ENCODE measurements at places on chromosomes 2 and 18.

DNA sequence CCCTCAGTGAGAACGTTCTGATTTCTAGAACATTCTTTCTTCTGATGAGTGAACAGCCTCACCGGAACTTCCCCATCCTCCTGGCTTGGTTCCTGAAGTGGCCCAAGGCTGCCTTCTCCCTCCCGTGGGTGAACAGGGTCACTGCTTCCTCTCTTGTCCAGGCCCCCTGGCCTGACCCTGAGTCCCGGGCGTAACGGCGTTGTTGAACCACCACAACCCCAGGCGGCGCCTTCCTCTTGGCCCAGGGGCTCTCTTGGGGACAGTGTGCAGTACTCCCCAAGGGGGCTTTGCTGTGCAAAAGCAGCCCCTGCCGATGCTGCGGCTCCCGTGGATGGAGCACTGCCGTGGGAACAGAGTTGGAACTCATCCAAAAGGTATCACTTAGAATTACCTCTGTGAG, 147.2 kb downstream of the TSN start:
- DNase-seq: no peak

DNA sequence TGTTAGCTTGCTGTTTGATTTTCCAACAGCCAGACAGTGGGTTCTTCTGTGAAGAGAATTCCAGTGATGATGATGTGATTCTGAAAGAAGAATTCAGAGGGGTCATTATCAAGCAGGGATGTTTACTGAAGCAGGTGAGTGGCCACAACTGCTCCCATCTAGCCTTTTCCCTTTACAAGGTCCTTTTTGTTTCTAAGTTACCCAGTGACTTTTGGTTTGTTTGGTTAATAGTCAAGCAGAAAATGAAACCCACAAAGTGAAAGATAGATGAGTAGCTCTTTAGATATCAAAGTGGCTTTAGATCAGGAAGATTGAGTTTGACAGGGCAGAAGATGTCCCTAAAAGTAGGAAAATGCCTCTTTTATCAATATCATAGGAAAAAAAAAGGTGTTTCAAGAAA, 23.3 kb downstream of the PLEK start:
- no peak for DNase-seq

DNA sequence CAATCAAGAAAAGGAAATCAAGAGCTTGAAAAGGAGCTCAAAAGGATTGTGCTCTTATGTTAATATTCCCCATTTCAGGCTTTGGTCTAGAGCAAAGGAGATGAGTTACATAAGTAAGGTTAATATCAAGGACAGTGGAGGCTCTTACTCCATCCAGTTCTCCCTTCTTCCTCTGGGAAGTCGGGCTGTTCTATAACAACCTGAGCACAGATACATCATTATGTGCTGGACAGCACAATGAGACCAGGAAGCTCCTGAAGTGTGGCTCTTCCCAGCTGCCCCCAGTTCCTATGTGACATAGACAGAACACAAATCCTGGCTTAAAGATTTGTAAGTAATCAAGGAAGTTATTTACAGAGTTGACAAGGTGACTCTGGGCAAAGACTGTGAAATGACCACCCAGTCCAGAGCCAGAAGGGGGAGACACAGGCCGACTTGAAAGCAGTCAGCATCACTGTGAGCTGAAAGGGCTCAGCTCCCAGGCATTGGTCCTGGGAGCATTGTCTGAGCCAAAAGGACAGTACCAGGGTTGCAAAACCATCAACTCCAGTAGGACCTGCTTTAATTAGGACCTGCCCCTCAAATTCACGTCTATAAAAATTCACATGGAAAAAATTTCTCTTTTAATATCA, 917.6 kb upstream of the ACVR2A start:
- no peak for DNase-seq

DNA sequence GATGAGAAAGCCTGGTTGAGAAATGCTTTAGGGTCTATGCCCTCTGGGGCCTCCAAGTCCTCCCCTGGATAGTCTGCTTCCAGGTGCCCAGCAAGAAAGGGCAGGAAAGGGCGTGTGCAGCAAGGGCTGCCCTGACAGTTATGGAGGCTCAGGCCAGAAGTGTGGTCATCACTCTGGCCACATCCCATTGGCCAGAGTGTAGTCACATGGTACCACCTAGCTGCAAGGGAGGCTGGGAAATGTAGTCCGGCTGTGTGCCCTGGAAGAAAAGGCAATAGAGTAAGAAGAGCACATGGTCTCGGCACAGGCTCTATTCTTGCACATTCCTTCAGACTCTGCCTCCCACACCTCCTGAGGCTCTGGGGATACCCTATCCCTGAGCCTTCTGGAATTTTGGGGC, 35.7 kb downstream of the ODC1 start:
- no peak for DNase-seq

DNA sequence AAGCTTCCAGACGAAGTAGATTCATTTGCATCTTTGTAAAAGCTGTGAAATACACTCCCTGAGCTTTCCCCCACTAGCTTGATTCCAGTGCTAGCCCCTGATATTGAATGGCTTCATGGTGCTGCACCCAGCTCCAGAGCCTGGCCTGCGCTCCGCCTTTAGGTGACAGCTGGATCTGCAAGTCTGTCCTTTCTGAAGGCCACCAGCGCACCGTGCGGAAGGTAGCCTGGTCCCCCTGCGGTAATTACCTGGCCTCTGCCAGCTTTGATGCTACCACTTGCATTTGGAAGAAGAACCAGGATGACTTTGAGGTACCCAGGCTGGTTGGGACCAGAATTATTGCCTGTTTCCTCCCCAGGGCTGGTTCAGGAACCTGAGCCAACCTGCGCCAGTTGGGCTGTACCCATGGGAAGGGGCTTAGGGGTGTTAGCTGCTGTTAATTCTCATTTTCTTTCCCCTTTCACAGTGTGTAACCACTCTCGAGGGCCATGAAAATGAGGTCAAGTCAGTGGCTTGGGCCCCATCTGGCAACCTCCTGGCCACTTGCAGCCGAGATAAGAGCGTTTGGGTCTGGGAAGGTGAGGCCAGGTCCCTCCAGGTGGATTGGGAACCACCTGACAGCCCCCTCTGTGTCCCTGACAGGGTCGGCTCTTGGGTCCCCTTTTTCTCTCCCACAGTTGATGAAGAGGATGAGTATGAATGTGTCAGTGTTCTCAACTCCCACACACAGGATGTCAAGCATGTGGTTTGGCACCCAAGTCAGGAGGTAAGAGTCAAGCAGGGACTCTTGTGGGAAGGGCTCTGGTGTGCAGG, 1.3 kb downstream of the CIAO1 start:
- DNase-seq: no peak

DNA sequence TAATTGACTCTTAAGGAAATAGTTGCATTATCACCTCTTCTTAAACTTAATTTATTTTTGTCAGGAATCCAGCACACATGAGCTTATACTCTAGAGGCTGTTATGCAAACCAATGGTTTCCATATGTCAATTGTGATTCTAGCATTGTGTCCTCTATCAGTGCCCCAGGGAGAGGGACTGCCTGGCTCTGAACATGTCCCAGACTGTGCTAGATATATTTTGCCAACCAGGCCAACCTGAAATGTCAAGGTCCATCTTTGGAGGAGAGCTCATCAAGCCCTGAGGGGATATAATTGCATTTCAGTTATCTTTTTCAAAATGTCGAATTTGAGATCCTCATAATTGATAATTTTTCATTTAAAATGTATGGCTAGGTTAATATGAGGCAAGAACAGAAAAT, 34.2 kb downstream of the HNMT start:
- DNase-seq: no peak

DNA sequence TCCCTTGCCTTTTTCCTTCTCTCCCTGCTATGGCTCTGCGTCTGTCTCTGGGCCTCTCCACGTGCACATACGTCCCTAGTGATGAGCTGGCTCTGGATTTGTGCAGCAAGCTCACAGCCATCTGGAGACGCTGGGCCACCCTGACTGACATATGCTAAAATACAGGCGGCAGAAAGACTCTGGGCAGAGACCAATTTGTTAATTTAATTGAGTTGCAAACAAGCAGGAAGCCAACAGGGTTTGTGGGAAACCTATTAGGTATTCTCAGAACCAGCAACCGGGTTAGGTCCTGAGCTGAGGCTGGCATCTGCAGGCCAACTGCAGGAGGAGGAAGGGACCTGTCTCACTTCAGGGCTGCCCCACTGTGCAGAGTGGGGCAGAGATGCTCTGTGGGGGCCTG, 53.5 kb upstream of the SMAD2 start:
- no peak for DNase-seq

DNA sequence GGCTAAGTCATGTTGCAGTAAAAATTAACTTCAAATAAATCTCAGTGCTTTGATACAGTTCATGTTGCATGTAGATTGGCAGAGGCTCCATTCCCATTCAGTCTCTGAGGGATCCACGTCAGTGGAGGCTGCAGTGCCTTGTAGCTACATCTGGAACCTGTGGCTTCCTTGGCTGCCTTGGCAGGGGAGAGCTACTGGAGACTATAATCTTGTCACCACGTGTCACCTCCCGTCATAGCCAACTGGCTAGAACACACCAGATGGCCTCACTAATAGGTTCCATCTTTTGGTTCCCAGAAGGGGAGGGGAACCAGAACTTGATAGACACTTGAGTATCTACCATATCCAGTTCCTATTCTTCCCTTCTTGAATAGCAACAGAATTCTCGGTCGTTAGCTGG, 28.4 kb downstream of the E2F6 start:
- DNase-seq: no peak

DNA sequence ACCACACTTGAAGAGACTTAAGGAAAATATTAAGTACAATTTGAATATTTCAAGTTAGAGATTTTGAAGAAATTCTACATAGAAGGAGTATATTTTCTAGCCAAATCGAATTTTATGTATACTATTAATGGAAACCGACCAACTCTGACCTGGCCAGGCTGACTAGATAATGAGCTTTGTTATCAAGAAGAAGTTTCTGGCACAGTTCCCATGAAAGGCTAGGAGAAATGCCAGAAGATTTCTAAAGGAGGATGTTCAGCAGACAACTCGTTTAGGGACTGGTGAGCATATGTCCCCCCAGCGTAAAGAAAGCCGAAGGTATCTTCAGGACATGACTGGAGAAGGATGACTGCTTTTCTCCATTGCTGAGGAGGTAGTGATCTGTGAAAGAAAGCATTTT, 127.3 kb downstream of the DIS3L2 start:
- DNase-seq: no peak

DNA sequence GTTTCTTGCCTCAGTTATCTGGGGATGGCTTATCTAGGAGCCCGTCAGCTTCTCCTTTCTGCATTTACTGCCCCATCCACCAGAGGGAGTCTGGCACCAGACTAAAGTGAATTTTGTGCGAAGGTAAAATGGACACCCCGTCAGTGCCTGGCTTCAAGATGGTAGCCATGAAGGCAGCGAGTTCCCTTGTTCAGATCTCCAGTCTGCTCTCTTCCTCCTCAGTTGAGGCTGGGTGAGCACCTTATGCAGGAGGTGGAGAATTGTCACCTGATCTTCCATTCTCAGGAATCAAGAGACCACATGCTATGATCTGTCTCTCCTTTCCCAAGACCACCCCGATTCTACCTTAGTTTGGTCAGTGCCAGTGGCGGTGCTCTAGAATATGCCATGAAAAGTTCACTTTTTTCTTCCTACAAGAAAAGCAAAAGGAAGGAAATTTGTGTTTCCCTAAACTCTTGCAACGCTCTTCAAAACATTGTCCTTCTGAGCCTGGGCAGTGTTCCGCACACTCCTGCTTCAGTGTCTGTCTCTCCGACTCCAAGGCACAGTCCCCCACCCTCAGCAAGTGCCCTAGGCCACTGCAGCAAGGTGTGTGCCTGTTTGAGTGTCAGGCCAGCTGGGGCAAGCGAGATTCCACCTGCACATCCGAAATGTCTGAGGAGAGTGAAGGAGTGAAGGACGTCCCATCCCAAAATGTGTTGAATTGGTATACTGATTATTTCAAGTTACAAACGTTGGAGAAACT, 168.6 kb downstream of the SS18 start:
- DNase-seq: peak; percentile 46

- DNase-seq: no peak
These were observed 313.6 kb upstream of the MC4R start for GRCh38 chr18:60686142-60686541.

DNA sequence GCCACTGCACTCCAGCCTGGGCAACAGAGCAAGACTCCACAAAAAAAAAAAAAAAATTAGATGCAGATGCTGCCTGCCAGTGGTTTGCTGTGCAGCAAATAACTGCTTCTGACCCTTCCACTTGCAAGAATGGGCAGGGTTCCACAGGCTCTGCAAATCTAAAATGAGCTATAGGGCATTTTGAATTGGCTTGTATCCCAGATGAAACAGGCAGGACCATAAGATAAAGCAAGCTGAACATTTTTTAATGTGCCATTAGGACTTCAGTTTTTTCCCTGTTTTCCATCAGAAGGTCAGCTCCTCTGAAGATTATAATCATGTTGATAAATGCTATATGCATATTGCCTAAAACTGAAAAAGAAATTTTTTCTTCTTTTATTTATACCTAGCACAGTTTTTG, 15.7 kb upstream of the FZD7 start:
- DNase-seq: no peak

DNA sequence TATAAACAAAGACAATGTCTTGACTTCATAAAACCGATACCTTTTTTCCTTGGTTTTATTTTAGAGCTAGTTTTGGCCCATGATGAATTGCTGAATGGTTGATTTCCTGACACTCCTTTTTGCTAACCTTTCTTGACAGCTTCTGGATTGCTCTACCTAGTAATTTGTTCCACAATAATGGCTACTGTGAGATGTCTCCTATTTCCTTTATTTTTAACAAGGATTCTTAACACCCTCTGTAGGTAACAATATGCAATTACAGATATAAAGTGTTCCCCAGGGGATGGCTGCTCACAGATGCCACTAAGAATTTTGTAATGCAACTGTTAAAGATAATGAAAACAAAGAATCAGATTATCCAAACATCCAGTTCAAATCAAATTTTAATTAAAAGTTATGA, 100.8 kb upstream of the ATP5MC3 start:
- DNase-seq: peak; percentile 68

DNA sequence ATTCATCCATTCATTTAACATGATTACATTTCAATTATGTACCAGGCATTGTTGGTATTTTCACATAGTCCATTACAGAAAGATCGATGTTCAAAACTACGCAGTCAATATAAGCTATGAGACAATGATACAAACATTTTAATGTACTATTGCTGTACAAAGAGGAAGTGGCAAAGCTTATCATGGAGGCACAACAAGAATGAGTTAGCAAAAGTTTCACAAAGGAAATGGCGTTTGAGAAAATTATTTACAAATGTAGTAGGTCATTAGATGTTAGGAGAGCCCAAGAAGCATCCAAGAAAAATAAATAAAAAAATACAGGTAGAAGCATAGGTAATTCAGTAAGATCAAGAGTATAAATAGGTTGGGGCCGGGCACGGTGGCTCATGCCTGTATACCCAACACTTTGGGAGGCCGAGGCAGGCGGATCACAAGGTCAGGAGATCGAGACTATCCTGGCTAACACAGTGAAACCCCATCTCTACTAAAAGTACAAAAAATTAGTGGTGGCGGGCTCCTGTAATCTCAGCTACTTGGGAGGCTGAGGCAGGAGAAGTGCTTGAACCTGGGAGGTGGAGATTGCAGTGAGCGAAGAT, 1730.8 kb upstream of the CELF4 start:
- no peak for DNase-seq

All from AML-193 (cell line).